ENCODE measurements at places on chromosomes 5 and 9.

DNA sequence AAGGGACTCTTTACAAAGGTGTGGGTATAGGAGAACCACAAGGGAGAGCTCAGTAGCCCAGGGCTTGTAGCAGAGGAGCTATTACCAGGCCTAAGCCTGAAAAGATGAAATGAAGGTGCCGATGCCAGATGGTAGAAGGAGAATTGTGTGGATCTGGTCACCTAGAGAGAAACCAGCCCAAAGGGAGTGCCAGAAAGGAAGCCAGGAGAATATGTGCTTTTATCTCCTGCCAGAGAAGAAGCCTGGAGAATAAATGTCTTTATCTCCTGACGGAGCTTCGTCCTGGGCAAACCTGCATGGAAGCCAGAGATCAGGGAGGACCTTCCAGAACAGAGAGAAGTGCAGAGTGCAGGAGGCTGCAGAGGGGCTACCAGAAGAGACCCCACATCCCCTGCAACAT is 142.6 kb downstream of the MED10 start:
- DNase-seq = no peak

- no peak for DNase-seq
These were observed 29.7 kb upstream of the SLC1A3 start for GRCh38 chr5:36576721-36577120.

DNA sequence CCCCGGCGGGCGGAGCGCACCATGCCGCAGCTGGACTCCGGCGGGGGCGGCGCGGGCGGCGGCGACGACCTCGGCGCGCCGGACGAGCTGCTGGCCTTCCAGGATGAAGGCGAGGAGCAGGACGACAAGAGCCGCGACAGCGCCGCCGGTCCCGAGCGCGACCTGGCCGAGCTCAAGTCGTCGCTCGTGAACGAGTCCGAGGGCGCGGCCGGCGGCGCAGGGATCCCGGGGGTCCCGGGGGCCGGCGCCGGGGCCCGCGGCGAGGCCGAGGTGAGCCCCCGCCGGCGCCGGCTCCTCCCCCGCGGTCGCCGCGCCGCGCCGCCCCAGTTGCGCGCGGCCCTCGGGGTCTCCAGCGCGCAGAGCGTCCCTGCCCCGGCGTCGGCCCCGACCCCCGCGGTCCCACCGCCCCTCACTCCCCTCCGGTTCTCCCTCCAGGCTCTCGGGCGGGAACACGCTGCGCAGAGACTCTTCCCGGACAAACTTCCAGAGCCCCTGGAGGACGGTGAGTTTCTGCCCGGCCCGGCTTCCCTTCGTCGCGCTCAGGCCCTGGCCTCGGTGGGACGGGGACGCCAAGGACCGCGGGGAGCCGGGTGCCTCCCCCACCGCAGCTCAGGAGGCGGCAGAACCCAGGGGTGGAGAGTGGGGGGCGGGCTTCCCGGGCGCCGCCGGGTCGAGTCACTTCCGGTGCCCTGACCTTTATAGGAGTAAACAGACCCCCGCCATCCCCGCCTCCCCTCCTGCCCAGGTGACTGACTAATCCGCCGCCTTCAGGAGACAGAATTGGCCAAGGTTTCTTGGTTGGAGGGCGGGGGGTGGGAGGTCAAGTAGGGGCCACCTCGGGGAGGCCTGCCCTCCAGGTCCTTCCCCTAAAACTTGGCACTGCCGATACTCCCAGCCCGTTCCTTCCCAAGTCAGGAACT is 665 bp downstream of the TCF7 start:
- DNase-seq = peak; percentile 75

DNA sequence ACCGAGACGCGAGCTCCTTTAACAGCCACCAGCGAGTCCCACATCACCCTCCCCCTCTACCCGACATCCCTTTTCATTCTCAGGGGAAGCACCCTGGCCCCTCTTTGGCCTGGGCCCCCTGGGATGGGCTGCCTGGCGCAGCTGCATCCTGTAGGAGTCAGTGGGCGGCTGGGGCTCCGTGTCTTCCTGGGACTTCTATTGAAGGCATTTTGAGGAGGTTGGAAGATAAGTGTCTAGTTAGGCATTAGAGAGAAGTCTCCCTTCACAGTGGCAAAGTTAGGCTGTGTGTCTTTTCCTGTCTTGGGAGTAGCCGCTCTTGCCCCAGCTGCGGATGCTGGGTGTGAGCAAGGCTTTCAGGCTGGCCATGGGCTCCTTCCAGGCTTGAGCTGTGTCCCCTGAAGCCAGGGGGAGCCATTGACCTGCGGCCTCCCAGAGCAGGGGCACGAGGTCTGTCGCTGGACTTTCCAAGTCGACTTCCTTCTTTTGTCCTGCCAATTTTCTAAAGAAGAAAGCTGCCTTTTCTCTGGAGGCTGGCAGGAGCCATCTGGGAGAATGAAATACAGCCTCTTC is 18.6 kb upstream of the NKD2 start:
- DNase-seq = peak; percentile 18

GRCh38 chr9:122218071-122218934 is 10.5 kb downstream of the LHX6 start:
- DNase-seq = no peak

GRCh38 chr5:72383280-72383679 is 63.1 kb downstream of the PTCD2 start:
- DNase-seq = no peak

DNA sequence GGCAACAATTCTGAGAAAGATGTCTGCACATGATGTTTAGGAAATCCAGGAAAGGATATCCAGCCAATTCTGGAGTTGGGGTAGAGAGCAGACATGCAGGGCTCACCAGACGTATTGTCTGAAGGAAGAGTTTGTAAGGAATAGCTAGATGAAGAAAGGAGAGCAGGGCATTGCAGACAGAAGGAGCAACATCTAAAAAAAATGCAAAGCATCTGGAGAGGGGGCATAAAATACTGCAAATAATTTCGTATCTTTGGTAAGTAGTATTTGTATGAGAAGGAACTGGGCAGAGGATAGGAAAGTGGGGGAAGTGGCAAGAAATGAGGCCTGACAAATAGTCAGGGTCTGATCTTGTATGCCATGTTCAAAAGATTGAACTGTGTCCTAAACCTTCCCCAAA is 74.8 kb downstream of the MACIR start:
- DNase-seq = no peak

DNA sequence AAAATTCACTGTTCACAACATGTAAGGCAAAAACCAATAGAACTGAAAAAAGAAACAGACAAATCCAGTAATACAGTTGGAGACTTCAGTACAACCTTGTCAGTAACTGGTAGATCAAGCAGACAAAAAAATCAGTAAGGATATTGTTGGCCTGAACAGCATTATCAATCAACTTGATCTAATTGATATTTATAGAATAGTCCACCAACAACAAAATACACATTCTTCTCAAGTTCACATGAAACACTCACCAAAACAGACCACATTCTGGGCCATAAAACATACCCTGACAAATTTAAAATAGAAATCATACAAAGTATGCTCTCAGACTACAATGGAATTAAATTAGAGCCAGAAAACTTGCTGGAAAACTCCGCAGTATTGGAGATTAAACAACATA is 56.8 kb downstream of the DTWD2 start:
- no peak for DNase-seq

GRCh38 chr9:136820971-136821825 is 13.4 kb downstream of the RABL6 start:
- DNase-seq = no peak

DNA sequence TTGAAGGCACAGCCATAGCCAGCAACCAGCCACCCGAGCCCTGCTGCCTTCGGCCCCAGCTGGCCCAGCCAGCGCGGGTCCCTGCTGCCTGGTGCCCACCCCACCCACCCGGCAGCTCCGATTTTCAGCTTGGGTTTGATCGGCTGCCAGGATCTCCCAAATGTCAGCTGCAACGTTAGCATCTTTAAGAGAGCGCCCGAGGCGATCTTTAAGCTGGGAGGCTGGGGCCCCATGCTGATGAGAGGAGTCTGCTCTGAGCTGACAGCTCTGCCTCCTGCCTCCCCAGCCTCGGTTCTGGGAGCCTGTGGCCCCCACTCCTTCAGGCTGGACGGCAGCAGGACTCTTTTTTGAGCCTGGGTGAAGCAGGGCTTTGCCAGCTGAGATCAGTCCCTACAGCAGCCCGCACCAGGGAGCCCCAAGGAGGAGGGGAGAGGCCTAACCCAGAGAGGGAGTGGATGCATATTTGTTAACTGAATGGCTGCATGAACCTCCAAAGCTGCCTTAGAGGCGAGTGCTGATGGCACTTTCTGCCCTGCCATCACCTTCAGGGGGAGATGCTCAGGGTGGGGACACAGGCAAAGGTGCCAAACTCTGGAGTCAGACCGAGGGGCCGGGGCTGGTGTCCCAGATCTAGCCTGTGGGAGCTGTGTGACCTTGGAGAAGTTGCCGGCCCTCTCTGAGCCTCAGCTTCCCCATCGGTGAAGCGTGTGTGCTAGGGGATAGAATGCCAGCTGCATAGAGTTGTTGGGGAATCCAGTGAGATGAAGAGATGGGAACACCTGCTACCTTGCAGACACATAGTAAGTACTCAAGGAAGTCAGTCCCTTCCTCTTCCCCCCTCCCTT is 165.5 kb downstream of the C9orf50 start:
- DNase-seq = no peak

All from CD4-positive, alpha-beta T cell treated with Interleukin-15 for 1 hour (primary cell).